Activated T-cell treated with anti-CD3 and anti-CD28 coated beads for 48 hours (primary cell): ENCODE measurements at places on chromosomes 12 and 14.

DNA sequence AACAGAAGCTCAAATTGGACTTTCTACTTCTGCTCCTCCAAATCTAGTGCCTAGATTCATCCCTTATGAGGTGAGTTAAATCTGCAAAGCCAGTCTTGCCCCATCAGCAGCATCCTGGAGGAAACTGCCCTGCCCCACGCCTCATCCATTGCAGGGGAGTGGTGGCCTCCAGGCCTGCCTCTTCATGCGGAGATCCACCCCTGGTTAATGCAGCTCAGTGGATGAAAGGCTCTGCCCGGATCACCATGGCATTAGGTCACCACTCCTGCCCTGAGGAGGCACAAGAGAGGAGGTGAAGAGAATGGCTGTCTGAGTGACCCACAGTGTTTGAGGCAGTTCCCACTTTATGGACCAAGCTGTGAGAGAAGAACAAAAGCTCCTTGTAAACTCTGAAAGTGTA is 218.1 kb downstream of the C12orf75 start:
- DNase-seq = no peak

GRCh38 chr14:37792124-37792523 is 196.7 kb downstream of the TTC6 start:
- DNase-seq = no peak

- DNase-seq = no peak
Observed at GRCh38 chr12:50564948-50565297, 60.1 kb downstream of the DIP2B start.

- no peak for DNase-seq
Observed at GRCh38 chr14:43184540-43184939, 1322.5 kb downstream of the FSCB start.

DNA sequence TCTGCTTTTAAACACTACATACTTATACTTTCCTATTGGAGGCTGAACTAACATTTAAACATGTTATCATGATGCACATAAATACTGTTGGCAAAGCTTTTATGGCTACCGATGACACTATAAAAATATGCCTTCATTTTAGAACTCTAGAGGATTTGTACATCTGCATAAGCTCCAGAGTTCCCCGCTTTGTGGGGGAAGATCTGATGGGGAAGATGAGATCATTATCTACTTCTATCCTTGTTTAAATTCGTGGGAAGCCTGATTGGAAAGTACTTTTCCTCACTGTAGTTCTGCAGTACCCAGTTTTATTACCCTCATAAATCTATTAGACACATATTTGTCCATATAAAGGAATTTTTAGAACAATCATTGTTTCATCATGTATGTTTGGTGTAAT is 299.6 kb upstream of the ATP2B1 start:
- DNase-seq = no peak

DNA sequence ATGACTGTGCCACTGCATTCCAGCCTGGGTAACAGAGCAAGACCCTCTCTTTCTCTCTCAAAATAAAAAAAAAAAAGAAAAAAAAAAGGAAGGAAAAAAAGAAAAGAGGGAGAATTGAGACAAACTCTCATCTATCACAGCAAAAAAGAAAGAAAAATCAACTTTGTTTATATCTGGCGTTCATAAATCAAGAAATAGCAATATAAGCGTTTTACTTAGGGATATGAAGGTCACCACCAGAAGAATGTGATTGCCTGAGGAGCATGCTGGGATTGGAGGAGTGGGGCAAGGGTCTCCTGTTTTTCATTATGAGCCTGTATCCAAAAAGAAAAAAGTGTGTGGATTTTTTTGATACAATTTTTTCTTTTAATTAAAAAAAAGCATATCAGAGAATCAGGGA is 78.4 kb downstream of the HECTD4 start:
- DNase-seq = no peak

GRCh38 chr12:39763071-39763889 is 143.7 kb upstream of the ABCD2 start:
- DNase-seq = no peak

DNA sequence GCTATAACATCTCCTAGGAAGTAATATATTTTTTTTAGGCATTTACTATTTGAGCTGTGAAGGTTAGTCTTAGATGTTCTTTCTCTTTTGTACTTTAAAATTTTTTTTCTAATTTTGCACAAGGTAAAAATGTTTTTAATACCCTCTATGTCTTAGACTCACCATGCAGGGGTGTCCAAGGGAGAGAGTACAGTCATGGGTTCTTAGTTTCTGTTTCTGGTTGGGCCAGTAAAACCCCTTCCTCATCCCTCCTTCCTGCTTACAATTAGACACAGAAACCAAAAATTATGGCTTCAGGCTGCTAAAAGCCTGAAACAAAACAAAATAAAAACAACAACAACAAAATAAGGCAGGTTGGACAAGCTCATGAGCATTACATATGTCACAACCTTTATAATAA is 193.0 kb downstream of the SYT1 start:
- DNase-seq = no peak

DNA sequence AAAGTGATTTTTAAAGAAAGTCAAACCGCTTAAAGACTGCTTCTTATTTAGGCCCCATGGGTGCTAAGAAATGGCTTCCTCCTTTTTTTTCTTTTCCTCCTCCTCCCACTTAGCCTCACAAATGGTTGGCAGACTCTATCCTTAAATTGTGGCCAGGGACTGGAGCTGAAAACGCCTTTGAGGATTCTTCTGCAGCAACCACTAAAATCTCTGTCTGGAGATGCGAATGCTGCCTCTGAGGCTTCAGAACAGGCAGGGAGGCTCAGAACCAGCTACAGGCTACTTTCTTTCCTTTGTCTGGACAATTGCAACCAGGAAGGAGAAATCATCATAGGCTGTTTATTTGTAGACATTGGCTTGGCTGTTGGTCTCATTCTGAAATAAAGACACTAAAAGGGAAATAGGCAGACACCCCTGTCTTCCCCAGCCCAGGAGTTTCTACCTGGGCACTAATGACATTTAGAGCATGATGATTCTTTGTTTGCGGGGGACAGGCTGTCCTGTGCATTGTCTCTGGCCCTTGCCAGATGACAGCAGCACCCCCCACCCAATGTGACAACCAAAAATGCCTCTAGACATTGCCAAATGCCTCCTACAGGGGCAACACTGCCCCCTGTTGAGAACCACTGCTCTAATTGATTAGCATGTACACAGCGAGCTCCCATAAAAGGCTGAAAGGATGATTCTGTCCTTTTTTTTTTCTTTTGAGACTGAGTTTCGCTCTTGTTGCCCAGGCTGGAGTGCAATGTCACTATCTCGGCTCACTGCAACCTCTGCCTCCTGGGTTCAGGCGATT is 50.3 kb downstream of the MAP1LC3B2 start:
- no peak for DNase-seq
